ENCODE measurements at places on chromosomes 3 and 15.

DNA sequence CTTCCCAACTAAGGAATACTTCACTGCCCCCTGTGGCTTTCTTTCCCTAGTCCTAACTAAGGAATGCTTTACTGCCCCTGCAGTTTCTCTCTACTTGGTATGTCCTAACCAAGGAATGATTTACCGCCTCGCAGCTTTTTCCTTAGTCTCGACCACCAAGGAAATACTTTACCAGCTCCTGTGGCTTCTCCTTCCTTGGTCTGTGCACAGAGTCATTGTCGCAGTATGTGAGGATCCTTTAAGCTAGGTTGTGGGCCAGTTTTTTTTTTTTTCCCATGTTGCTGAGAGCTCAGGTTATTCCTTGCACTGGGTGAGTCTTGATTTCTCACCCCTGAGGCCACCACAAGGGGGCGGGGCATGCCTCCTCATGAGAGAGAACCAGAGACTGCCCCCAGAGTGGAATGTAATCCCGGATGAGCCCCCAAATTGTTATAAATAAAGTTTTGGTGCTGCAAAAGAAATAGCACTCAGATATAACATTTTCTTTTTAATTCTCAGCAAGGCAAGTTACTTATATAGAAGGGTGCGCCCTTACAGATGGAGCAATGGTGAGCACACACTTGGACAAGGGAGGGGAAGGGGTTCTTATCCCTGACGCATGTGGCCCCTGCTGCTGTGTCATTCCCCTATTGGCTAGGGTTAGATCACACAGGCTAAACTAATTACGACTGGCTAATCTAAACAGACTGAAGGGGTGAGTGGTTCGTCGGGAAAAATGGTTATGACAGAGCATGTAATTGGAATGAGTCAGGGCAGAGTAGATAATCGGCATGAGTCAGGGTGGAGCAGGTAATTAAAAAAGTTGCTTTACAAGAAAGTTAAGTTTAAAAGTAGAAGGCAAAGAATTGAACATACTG is 27.0 kb downstream of the NDUFB4 start:
- peak; percentile 17 for DNase-seq

GRCh38 chr15:98386561-98386960 is 261.8 kb upstream of the IGF1R start:
- DNase-seq: no peak

DNA sequence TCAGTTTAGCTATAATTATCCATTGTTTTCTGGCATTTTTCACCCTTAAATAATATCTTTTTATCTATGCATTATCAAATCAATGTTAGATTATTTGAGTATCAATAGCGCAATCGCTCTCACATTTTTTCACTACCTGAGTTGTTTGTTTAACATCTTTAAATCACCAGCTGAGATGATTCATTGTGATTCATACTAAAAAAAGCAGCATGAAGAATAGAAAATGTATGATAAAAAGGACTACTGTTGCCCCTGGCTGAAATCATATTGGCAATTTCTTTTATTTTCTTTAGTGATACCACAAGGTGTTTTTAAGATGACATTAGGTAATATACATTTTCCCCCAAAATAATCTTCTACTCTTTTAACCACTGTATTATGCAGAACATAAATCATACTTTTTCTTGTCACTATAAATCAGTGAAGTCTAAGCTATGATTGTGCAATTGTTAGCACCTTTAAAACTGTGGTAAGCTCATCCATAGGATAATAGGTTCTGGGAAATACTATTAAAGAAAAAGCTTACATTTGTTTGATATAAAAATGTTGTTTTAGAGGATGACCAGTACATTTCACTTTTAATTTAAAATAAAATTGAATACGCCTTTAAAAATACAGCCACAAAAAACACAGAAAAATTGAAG is 889.1 kb downstream of the NAALADL2 start:
- no peak for DNase-seq

DNA sequence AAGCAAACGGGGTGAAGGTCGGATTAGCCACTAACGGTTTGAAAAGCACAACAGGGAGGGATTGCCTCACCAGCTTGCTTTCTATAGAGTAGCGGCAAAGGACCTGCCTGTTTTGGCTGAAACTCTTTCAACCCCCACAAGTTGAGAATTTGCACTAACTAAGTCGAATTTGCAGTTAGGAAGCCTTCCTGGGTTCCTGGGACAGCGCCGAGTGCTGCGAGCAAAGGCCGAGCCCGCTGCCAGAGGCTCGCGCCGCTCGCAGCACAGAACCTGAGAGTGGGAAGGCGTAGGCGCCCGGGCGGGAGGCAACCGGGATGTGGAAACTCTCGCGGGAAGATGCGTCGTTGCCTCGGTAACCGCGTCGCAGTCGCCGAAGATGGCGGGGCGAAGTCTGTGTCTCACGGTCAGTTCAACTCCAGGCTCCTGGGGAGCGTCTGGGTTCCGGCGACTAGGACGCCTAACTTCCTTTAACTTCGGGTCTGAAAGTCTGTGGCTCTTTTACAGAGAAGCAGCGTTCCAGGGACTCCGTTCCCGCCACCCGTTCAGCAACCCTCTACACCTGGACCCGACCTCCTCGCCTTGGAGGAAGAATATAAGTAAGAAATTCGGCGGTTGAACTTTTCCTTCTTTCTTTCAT is at the start of gene TEX9:
Gene TEX9, plus strand, starts transcription at position 352 of the 637 bp plus-strand sequence. Its CDS starts 25 bp downstream, at position 377.
- peak; percentile 80 for DNase-seq

DNA sequence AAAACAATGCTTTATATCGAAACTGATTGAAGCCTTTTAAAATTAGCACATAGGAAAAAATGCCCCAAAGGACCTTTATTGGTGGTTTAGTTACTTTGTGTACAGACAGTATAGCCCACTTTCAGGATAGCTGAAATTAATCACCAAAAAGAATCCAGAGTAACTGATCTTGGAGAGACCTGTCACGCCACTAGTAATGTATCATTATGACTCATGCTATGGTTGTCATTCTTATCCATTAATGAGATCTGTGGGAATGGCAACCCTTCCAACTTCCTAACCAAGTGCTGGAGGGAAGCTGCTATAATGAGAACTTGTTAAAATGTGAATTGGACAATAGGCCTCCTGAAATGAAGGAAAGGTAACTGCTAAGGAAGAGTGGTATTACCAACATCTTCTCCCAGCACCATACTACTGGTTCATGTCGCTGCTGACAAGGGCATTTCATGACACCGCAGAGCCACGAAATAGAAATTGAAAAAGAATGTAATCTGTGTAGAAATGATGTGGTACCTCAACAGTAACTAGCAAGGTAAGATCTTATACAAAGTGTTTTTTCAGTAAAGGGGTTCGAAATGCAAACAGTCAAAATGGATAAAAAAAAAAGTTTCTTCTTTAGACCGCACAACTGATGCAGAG is 7.1 kb upstream of the EMC4 start:
- no peak for DNase-seq

DNA sequence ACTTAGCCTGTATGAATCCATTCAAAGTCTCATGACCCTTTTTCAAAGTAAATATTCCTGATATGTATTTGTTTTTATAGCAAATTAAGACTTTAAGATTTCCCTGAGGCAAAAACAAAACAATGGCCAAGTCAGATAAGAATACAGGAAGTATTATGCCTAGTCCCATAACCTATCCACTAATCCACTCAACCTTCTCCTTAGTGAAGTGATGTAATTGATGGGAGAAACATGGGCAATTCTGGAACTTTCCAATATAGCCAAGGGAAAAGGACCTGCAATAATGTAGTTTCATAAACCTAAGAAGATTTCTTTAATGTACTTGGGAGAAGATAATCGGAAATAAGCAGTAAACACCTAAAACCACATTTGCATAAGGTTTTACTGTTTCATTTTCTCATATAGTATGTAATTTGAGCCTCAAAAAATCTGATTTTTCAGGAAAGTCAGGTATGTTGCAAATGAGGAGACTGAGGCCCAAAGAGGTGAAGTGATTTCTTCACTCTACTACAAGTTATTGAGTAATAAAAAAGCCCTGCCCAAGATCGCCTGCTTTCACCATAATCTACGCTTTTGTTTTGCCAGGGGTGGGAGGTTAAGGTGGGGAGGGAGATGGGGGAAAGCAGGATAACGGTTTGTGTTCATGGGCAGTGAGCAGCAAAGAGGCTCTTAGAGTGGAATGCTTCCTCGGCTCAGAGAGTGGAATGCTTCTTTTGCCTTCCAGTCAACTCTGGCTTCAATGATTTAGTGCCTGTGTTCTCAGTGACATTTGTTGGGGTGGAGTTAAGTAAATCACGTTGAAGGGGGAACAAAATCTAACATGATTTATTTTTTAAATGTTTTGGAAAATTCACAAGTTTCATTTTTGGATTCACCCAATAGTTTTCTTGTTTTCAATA is 95.0 kb upstream of the FNDC3B start:
- no peak for DNase-seq

- DNase-seq: no peak
Measured at GRCh38 chr3:62445275-62445674, 71.9 kb upstream of the FEZF2 start.

DNA sequence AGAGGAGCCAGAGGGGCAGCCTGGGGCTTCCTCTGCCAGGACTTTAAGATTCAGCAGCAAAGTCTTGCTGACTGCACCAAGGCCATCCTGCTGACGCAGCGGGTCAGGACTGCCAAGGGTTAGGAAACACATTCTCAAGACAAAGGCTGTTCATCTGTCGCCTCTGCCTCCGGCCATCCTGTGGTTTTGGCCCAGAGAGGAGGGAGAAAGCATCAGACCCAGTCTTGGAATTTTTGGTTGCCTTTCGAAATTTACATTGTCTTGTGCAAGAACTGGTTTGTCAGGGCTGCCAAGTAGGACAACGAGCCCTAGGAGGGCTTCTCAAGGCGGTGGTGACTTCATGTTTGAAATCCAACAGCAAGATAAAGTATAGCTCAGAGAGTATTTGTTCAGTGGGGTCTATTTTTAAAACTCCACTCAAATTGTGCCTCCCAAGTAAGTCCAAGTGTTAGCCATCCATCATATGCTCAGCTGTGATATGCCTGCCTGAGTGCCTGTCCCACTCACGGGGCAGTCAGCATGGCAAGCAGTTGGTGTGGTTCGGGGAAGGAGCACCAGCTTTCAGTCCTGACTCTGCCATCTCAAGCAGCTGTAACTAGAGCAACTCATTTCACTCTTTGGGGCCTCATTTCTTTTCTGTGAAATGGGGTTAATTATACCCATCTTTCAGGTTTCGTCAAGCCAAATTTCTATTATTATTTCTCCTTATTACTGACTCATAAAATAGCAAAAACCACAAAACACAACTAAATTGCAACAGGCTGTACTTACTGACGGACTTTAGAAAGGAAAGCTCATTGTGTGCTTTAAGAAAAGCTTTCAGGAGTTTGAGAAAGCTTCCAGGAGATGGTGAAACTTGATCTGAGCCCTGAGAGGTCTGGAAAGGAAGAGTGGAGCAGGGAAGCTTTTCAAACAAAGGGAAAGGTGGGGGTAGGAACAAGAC is 42.4 kb upstream of the RHO start:
- no peak for DNase-seq

- DNase-seq: no peak
Measured at GRCh38 chr3:38150780-38151528, 12.5 kb downstream of the MYD88 start.

DNA sequence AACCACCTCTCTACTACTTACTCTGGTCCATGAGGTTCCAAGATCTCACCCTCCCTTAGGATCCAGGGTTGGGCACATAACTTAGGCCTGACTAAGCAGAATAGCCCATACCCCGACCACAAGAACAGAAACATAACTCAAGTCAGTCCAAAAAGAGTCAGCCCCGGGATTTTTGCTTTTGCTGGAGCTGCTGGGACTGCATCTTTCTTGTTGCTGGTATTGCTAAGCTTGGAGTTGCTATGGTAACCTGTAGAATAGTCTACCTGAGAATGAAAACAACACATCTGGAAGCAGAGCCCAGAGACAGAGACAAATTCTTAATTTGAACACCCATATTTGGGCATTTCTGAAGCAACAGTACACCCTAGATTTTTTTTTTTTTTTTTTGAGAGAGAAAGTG is 6.5 kb downstream of the RUBCN start:
- no peak for DNase-seq

GRCh38 chr15:71143373-71144310 is 28.4 kb downstream of the THSD4 start:
- no peak for DNase-seq

Data from stimulated activated CD4-positive, alpha-beta T cell treated with anti-CD3 and anti-CD28 coated beads, Interleukin-1b, Interleukin-23, amount 100 ng/mL, for 48 hours (primary cell).